ENCODE measurements at places on chromosomes 2 and 18. TPM values are rescaled to one million over a fixed set of nuclear protein-coding genes. Genes with fewer than 3 reads are reported as not detected.

The NR4A2 gene
- 0.30 TPM for total RNA-seq

The ELP2 gene
- total RNA-seq = 107 TPM

The PLCD4 gene
- 0.59 TPM for total RNA-seq

The PLEKHH2 gene
- 0.55 TPM for total RNA-seq

The XIRP2 gene
- total RNA-seq = under 0.01 TPM

The CDKL4 gene
- 3.3 TPM for total RNA-seq

The HAUS1 gene
- total RNA-seq = 57.3 TPM

The CDC42EP3 gene
- total RNA-seq = 125 TPM

The CCDC148 gene
- 1.2 TPM for total RNA-seq

The ANKRD62 gene
- total RNA-seq = not detected

The SIX3 gene
- total RNA-seq = not detected

The CHMP1B gene
- 47.5 TPM for total RNA-seq

The CFAP65 gene
- not detected for total RNA-seq

The MRO gene
- total RNA-seq = 1.6 TPM

The CXCR4 gene
- 0.30 TPM for total RNA-seq

The MORN2 gene
- total RNA-seq = 5.9 TPM

The TMEM17 gene
- total RNA-seq = 3.0 TPM

The SLC8A1 gene
- 125 TPM for total RNA-seq

The UGT1A5 gene
- not detected for total RNA-seq

The GPR35 gene
- 0.30 TPM for total RNA-seq

The SRD5A2 gene
- total RNA-seq = not detected

The PROKR1 gene
- total RNA-seq = not detected

The ALPP gene
- not detected for total RNA-seq

The TXNDC2 gene
- total RNA-seq = not detected

The REG1B gene
- not detected for total RNA-seq

The SP9 gene
- not detected for total RNA-seq

The MPPE1 gene
- total RNA-seq = 25.9 TPM

The TUBB8B gene
- not detected for total RNA-seq

The ANKRD44 gene
- total RNA-seq = 10.4 TPM

The DSG1 gene
- not detected for total RNA-seq
